Ovary (tissue), 10 donors: ENCODE measurements at places on chromosomes 5 and 9. TPM values are rescaled to one million over a fixed set of nuclear protein-coding genes. Genes with fewer than 3 reads are reported as not detected.
A peak's percentile ranks its signal among the peaks of the same experiment; 100 is the strongest.

DNA sequence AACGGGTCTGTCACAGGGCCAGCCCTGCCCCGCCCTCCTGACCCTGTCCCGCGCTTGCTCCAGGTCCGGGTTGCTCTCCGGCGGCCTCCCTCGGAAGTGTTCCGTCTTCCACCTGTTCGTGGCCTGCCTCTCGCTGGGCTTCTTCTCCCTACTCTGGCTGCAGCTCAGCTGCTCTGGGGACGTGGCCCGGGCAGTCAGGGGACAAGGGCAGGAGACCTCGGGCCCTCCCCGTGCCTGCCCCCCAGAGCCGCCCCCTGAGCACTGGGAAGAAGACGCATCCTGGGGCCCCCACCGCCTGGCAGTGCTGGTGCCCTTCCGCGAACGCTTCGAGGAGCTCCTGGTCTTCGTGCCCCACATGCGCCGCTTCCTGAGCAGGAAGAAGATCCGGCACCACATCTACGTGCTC lies 4.2 kb downstream of the B4GALT7 start:
- no peak for DNase-seq

DNA sequence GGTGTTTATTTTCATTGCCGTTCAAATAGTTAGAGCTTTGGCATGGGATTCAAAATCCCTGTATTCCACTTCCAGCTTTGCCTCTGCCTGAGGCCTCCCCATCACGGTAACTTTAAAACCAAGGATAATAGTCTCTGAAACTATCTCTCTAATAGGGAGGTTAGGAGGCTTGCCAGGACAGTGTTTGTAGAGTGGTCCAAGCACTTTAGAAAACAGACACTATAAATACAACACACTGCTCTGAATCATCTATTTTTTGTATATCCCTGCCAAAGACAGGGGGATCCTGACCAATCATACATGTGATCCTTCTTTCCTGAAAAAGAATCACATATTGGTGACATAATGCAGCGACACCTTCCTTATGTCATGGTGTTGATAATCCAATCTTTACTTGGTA lies 326.8 kb downstream of the BNC2 start:
- DNase-seq: no peak

Gene RMRP
- 126 TPM for polyA plus RNA-seq

Gene SOX30
- polyA plus RNA-seq: 0.15 TPM

Gene PTGER4
- polyA plus RNA-seq: 3.5 TPM

DNA sequence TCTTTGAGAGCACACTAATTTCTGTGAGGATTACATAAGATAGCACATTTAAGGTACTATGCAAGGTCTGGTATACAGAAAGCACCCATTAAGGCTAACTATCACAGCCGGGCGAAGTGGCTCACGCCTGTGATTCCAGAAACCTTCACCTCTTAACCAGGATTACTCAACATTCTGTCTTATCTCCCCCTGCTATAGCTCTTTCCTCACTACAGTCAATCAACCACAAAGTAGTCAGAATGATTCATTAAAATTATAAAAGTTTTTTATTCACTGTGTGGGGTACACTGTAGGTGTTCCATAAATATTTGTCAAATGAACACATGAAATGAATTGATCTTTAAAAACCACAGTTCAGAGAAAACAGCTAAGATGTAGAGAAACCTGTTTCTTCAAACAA lies 48.7 kb downstream of the CHD1 start:
- no peak for DNase-seq

- peak; percentile 29 for DNase-seq
Observed at GRCh38 chr9:109329638-109330258, 8.9 kb upstream of the EPB41L4B start.

Gene PCDHAC2
- polyA plus RNA-seq: 0.06 TPM

DNA sequence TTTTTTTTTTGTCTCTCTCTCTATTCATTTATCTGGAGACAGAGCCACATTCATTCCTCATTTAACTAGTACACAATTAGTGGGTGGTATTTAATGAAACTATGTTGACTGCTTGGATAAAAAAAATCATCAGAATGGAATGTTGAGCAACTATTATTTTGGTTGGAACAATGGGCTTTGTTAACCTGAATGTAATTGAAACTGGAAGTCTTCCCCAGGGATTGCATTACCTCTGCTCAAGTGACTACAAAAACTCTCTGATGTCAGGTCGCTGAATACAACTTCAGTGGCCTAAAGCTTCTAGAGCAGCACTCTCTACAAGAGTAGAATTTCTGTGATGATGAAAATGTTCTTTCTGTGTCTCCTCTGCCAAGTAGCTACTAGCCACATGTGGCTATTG lies 295.8 kb downstream of the DEPDC1B start:
- no peak for DNase-seq

- no peak for DNase-seq
Observed at GRCh38 chr9:97176206-97176605, 131.3 kb upstream of the CCDC180 start.

Gene EQTN
- polyA plus RNA-seq: 1.0 TPM

Gene SH2D3C
- polyA plus RNA-seq: 1.9 TPM
